ENCODE measurements at places on chromosomes 1 and 21.

- no peak for DNase-seq
These were observed 235.3 kb downstream of the PRDM2 start for GRCh38 chr1:13935336-13935735.

- no peak for DNase-seq
These were observed 8.2 kb upstream of the MAPKAPK2 start for GRCh38 chr1:206676499-206676898.

- DNase-seq: no peak
These were observed 187.0 kb downstream of the TPR start for GRCh38 chr1:186188004-186188539.

GRCh38 chr1:192529811-192530210 is 45.8 kb upstream of the RGS1 start:
- no peak for DNase-seq

Measured in NCI-H1436 treated with DMSO at 0.1 percent for 48 hours (cell line).